Stimulated activated CD4-positive, alpha-beta T cell treated with anti-CD3 and anti-CD28 coated beads, Interleukin-4, amount 100 ng/mL, for 24 hours (primary cell): ENCODE measurements at places on chromosomes 1 and 21.

DNA sequence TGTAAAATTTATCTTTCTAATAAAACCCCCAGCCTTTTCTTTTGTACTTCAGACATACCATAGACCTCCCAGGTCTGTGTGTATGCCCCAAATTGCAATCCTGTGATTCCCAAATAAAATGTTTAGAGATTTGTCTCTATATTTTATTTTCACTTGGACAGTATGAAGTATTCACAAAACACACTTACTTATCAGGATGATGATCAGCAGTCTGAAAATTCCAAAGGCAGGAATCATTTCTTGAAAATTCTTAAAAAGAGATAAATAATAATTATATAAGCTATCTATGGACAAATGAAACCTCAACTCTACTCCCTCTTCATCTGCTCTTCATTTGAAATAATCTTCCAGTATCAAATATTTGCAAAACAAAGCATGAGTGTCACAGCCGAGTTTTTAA, 11.6 kb upstream of the GJA9 start:
- no peak for DNase-seq

DNA sequence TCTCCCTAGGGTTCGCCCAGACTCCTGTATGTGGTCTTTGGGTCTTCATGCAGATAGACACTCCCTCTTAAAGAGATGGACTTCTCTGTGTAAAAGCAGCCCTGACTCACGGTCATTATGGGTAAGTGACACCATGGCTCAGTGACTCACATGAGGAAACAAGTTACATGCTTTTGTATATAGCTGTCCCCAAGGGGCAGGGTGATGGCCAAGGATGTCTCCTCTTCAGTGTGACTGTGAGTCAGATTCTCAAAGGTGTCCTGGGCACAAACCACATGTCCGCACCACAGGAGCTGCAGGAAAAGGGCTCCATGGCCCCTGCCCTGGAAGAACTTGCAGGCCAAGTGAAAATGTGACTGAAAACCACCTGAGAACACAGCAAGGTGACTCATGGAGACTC, 380.4 kb downstream of the NPHP4 start:
- no peak for DNase-seq

GRCh38 chr1:224348137-224348536, 8.5 kb upstream of the CNIH4 start:
- no peak for DNase-seq

- no peak for DNase-seq
Observed at GRCh38 chr1:100968621-100969020, 57.0 kb downstream of the DPH5 start.

GRCh38 chr1:30905916-30906620, 2.5 kb downstream of the SDC3 start:
- DNase-seq, result no peak

- no peak for DNase-seq
Observed at GRCh38 chr1:145965119-145965744, 742 bp downstream of the POLR3GL start.

DNA sequence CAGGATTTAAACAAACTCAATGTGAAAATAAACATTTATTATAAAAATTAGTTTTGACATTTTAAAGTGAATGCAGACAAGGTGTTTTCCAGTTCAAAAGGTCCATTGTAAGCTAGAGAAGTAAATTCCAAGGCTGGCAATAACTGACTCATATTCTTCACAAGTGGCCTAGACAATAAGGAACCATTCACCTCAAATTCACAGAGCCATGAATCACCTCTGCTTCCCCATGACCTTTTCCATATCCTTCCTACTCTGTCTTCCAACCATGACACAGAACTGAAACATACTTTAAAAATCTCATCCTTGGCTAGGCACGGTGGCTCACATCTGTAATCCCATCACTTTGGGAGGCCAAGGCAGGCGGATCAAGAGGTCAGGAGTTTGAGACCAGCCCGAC, 24.8 kb downstream of the F11R start:
- no peak for DNase-seq

DNA sequence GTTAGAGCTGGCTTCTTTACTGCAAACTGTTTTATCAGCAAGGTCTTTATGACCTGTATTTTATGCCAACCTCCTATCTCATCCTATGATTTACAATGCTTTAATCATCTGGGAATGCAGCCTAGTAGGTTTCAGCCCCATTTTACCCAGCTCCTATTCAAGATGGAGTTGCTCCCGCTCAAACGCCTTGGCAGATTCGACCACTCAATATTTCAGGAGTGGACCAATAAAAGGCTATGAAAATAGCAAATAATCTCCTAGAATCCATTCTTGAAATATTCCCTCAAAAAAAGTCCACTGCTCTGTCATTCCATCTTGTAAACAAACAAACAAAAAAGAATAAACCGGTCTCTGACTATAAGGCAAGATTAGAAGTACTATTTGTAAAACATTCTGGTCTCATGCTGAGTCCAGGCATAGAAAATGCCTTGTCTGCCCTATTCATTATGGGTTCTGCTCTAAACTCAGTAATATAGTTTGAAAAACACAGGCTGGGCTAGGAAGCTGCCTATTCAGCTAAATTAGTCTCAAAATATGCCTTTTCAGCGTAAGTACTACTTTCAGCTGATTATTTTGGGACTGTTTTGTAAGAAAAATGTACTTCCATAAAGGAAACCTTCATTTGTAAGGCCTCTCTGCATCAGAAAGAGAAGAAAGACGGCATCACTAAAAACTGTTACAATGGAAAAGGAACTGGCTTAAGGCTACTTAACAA, 53.0 kb downstream of the TBX19 start:
- DNase-seq, result no peak
